Esophagus muscularis mucosa (tissue), 4 donors: ENCODE measurements at places on chromosomes 2 and 18. TPM values are rescaled to one million over a fixed set of nuclear protein-coding genes. Genes with fewer than 3 reads are reported as not detected.

DNA sequence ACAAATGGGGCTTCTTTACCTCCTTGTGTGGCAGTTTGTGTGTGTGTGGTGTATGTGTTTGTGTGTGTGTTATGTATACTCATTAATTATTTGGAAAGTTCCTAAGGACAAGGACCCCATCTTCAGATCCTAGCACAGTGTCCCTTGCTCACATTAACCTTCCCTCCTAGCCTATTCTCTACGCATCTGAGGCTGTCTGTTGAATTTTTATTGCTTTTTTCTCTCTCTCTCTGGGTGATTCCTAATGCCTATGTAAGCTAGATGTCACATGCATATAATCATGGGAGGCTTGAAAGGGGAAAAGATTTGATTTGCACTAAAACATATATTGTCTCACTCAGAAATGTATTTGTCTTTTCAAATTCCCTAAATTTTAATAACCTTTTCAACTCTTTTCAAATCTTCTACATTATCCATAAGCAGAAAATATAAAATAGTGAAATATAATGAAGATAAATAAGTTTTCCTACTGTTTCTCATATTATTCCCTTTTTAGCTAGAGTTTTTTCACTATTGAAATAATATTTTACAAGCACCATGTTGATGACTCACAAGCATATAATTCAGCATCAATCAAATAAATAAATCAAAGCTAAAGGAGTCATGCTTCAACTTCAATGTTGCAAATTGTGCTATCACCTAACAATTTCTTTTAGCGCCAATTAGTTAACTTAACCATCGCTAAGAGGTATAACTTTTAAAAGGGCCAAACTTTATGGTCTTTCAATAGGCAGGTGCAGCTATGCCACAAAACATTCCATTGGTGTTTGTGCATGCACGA is 199.0 kb upstream of the ERBB4 start:
- no peak overlapping the region for H3K27ac ChIP-seq
- H3K4me3 ChIP-seq = no peak overlapping the region
- no peaks in the 10 kb centered on the region for H3K36me3 ChIP-seq
- no peaks in the 10 kb centered on the region for H3K4me1 ChIP-seq
- H3K27me3 ChIP-seq = no peaks in the 10 kb centered on the region

The STPG4 gene
- total RNA-seq = not detected

The CCDC68 gene
- total RNA-seq = 2.6 TPM

The ALPG gene
- total RNA-seq = not detected

The EGR4 gene
- not detected for total RNA-seq
